Mesenchymal stem cell (in vitro differentiated cells and primary cell): ENCODE measurements at places on chromosomes 7 and 10.

GRCh38 chr7:8433477-8434289, at the start of gene NXPH1:
Gene NXPH1, plus strand, starts transcription at chr7:8433609.
- H3K27ac ChIP-seq: no peak within 1 kb of the TSS
- peaks cover 58% of the 10 kb centered on the region for H3K27me3 ChIP-seq
- peak; percentile 21 for DNase-seq
- H3K36me3 ChIP-seq: no peaks in the 10 kb centered on the region
- H3K4me1 ChIP-seq: peaks cover 18% of the 10 kb centered on the region

GRCh38 chr10:127203067-127203466, 6.7 kb upstream of the INSYN2A start:
- no peaks in the 10 kb centered on the region for H3K27me3 ChIP-seq
- no peaks in the 10 kb centered on the region for H3K4me1 ChIP-seq
- H3K4me3 ChIP-seq: no peak overlapping the region
- no peak for DNase-seq
- H3K27ac ChIP-seq: no peak overlapping the region
- H3K36me3 ChIP-seq: peaks cover 10% of the 10 kb centered on the region

GRCh38 chr10:51651063-51651462, 48.3 kb downstream of the CSTF2T start:
- H3K27me3 ChIP-seq: no peaks in the 10 kb centered on the region
- DNase-seq: peak; percentile 3
- H3K4me3 ChIP-seq: no peak overlapping the region
- no peaks in the 10 kb centered on the region for H3K36me3 ChIP-seq

DNA sequence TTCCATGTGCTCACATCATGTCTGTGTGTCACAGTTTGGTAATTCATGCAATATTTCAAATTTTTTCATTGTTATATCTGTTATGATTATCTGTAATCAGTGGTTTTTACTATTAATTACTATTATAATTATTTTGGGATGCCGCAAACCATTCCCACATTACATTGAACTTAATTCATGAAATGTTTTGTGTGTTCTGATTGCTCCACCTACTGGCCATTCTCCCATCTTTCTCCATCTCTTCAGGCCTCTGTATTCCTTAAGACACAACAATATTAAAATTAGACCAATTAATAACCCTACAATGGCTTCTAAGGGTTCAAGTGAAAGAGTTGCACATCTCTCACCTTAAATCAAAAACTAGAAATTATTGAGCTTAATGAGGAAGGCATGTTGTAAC, 398.5 kb downstream of the PCDH15 start:
- no peak overlapping the region for H3K4me3 ChIP-seq
- DNase-seq: peak; percentile 45
- no peak overlapping the region for H3K27ac ChIP-seq
- no peaks in the 10 kb centered on the region for H3K36me3 ChIP-seq

DNA sequence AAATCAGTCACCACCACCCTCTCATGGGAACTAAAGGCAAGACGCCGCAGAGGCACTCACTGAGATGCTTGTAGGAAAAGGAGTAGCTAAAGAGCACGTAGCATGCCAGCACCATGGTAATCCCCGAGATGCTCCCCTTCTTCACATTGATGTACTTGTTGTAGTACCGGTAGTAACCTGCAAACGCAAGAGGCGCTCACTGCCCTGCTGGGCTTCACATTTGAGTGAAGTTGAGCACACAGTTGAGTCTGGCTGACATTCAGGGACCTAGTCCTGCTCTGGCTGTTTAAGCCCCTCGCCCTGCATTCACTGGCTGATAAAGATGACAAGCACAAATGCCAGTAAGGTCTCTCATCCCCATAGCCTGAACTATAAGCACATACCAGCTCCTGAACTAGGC, 6.9 kb downstream of the ATP5MF start:
- no peak overlapping the region for H3K27ac ChIP-seq
- DNase-seq: peak; percentile 31
- H3K27me3 ChIP-seq: no peaks in the 10 kb centered on the region
- peaks cover 5% of the 10 kb centered on the region for H3K4me1 ChIP-seq

DNA sequence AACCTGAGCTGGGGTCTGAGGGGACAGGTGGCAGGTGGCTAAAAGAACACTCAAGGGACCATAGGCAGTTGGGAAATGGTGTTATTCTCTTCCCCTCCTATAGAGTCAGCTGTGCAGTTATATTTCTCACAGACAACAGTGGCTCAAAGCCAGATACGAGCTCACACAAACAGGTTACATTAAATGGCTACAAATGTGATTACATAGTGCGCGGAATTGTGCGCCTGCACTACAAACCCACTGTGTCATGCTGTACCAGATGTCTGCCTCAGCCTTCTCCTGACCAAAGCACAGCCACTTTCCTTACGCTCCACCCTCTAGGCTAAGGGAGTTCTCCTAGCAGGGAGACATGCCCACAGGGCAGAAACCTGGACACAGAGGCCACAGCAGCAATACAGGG, 387.2 kb downstream of the CNTNAP2 start:
- DNase-seq: no peak
- no peaks in the 10 kb centered on the region for H3K4me1 ChIP-seq
- H3K36me3 ChIP-seq: no peaks in the 10 kb centered on the region
- H3K27ac ChIP-seq: no peak overlapping the region
- H3K27me3 ChIP-seq: no peaks in the 10 kb centered on the region

DNA sequence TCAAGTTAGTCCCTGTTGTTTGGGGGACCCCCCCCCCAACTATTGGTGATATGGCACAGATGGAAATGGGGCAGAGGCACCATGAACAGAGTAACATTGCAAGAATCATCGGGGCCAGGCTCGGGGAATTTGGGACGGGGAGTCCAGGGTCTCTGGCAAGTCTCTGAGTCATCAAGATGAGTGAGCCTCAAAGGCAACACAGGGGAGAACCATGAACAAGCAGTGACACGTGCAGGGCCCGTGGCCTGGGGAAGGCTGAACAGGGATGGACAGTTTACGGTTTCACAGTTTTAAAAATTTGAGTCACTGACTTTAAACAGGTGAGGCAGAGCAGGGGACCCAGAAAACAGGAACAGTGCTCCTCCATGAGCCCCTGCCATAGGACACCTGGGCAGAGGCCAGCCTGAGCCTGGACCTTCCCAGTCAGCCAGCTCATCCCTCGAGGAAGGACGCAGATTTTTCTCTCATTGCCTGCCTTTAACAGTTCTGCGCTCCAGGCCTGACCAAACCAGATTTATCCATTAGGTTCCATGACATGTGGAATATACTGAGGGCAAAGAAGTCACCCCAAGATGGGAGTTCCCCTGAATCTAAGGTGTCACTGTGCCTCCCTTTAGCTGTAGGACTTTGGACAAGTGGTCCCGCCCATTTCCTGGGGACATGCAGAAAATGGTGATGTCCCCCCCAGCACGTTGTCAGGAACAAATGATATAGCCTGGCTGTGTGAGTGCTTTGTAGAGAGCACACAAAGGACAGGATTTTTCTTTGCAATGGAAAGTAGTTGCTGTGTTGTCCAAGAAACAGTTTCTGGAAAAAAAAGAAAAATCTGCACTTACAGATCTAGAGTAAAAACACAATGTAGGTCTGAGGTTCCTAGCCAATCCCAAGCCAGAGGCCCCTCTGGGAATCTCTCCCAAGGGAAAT, 23.8 kb downstream of the CHST15 start:
- DNase-seq: no peak
- peaks cover 27% of the 10 kb centered on the region for H3K4me1 ChIP-seq
- no peaks in the 10 kb centered on the region for H3K36me3 ChIP-seq
- no peak overlapping the region for H3K4me3 ChIP-seq
- H3K27ac ChIP-seq: no peak overlapping the region

DNA sequence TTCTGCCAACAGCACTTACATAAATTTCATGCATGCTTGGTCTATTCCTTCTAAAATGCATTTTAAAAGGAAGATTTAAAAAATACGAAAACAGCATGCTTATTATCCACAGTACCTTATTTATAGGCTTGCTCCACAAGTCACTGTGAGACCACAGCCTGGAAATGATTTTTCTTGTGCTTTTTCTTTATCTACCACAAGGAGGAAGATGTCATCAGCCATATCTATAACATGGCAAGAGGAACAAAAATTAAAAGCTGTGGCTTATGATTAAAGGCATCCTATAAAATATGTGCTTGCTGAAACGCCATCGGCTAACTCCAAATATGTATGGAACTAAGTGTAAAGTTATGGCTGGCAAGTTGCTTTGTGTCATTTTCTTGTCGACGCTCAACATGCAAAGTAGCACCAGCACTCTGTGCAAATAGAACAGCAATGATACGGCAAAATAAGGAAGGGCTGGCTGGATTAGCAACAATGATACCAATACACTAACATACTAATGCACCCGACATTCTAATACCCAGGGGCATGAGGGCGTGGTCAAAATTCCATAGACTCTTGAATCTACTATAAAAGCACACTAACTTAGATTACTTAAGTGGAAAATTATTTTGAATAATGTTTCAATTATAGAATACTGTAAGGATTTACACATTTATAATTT, 41.2 kb upstream of the AKR1E2 start:
- peaks cover 2% of the 10 kb centered on the region for H3K4me1 ChIP-seq
- H3K36me3 ChIP-seq: no peaks in the 10 kb centered on the region
- no peak overlapping the region for H3K27ac ChIP-seq
- H3K4me3 ChIP-seq: no peak overlapping the region
- H3K27me3 ChIP-seq: no peaks in the 10 kb centered on the region
- no peak for DNase-seq

- H3K36me3 ChIP-seq: peaks cover 2% of the 10 kb centered on the region
- peak; percentile 76 for DNase-seq
- H3K4me3 ChIP-seq: no peak overlapping the region
Observed at GRCh38 chr10:71985542-71986250, 21.5 kb downstream of the CHST3 start.

DNA sequence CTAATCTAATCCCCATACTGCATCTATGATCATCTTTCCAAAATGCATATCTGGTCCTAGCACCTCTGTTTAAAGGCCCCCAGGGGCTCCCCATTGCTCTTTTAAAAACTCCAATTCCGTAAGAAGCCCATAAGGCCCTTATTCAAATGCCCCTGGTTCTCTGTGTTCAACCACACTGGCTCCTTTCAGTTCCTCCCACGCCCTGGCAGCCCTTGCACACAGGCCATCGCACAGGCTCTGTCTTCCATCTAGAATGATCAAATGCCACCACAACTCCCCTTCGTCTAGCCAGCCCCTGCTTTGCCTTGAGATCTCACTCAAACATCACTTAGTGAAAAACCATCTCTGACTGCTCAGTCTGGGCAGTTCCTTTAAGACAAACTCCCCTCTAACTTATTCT, 112.9 kb upstream of the LYZL2 start:
- DNase-seq: no peak
- H3K4me1 ChIP-seq: peaks cover 2% of the 10 kb centered on the region
- H3K27me3 ChIP-seq: no peaks in the 10 kb centered on the region
- H3K36me3 ChIP-seq: no peaks in the 10 kb centered on the region

GRCh38 chr10:33114451-33114952, 156.5 kb upstream of the ITGB1 start:
- H3K4me1 ChIP-seq: peaks cover 5% of the 10 kb centered on the region
- H3K27ac ChIP-seq: peak overlapping the region; percentile 91
- no peaks in the 10 kb centered on the region for H3K27me3 ChIP-seq

- H3K4me3 ChIP-seq: no peak overlapping the region
- no peak for DNase-seq
- no peaks in the 10 kb centered on the region for H3K4me1 ChIP-seq
- no peak overlapping the region for H3K27ac ChIP-seq
- H3K36me3 ChIP-seq: no peaks in the 10 kb centered on the region
- H3K27me3 ChIP-seq: no peaks in the 10 kb centered on the region
Observed at GRCh38 chr10:130498042-130498441, 361.9 kb downstream of the GLRX3 start.

- no peak overlapping the region for H3K4me3 ChIP-seq
- no peaks in the 10 kb centered on the region for H3K27me3 ChIP-seq
- peaks cover 28% of the 10 kb centered on the region for H3K36me3 ChIP-seq
- DNase-seq: peak; percentile 64
Observed at GRCh38 chr10:87734987-87735827, 75.5 kb downstream of the PAPSS2 start.

- H3K4me3 ChIP-seq: no peak overlapping the region
- no peaks in the 10 kb centered on the region for H3K36me3 ChIP-seq
- H3K27ac ChIP-seq: no peak overlapping the region
- no peak for DNase-seq
- no peaks in the 10 kb centered on the region for H3K4me1 ChIP-seq
Observed at GRCh38 chr7:128447941-128448564, 7.6 kb upstream of the HILPDA start.

DNA sequence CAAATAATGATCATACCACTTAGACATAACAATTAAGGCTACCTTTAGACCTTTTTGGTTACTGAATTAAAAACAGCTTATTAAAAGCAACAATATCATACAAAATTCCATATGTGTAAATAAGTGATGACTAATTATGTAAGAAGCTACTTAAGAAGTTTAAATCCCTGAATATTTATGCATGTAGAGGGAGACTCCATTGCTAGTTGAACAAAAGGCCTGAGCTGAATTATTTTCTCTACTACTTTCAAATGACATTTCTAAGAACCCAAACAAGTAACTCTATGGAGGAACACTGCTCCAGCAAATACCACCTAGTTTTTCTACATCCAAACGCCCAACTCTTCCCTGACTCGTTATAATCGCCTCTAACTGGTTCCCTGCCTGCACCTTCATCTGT, 31.5 kb downstream of the EPC1 start:
- no peak for DNase-seq
- no peak overlapping the region for H3K4me3 ChIP-seq
- no peak overlapping the region for H3K27ac ChIP-seq
- no peaks in the 10 kb centered on the region for H3K4me1 ChIP-seq

DNA sequence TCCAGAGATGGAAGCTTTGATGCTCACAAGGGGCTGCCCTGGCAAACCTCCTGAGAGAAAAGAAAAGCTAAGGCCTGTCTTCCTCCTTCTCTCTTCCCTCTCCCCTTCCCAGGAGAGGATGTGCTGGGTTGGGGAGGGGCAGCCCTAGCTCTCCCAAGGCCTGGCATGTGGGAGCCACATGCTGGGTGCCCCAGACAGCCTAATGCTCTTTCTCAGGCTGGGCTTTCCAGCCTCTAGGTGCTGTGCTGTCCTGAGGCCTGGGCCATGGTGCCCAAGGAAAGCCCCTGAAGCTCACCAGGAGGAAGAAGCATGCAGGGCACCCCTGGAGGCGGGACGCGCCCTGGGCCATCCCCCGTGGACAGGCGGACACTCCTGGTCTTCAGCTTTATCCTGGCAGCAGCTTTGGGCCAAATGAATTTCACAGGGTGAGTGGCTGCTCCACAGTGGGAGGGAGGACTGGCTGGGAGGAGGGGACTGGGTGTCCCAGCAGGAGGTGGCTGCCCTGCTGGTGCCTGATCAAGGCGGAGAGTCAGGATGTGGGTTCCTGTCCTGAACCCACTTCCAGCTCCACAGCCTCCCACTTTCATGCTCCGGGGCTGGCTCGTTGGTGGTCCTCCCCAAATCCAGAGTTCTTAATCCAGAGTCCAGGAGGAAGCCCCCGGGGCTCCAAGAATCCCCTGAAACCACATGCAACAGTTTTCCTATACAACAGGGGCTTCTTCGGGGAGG, 1.7 kb downstream of the CPA5 start:
- H3K27me3 ChIP-seq: no peaks in the 10 kb centered on the region
- no peak overlapping the region for H3K4me3 ChIP-seq
- H3K4me1 ChIP-seq: peaks cover 17% of the 10 kb centered on the region
- no peak overlapping the region for H3K27ac ChIP-seq
- H3K36me3 ChIP-seq: no peaks in the 10 kb centered on the region

GRCh38 chr10:92880233-92880861, 32.0 kb downstream of the EXOC6 start:
- no peaks in the 10 kb centered on the region for H3K27me3 ChIP-seq
- peak; percentile 71 for DNase-seq
